Natural killer cell treated with Interleukin-12 subunit alpha and Interleukin-12 subunit beta and Interleukin-15 and Interleukin-18, amount 100 ng/mL, for 72 hours (primary cell): ENCODE measurements at places on chromosomes 1 and 21. TPM values are rescaled to one million over a fixed set of nuclear protein-coding genes. Genes with fewer than 3 reads are reported as not detected.

- DNase-seq, result no peak
Measured at GRCh38 chr1:147919896-147920295, 8.3 kb upstream of the GPR89B start.

DNA sequence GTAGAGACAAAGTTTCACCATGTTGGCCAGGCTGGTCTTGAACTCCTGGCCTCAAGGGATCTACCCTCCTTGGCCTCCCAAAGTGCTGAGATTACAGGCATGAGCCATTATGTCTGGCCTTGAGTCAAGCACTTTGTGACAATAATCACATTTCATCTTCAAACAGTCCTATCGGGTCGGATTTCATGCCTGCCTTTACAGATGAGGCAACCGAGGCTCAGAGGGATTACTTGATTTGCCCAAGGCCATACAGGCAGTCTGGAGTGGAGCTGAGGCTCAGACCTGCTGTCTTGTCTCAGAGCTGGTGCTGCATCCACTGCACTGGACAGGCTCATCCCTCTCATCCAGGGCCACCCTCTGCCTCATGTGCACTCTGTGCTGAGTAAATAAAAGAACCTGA is 26.6 kb downstream of the FAM151A start:
- peak; percentile 10 for DNase-seq

DNA sequence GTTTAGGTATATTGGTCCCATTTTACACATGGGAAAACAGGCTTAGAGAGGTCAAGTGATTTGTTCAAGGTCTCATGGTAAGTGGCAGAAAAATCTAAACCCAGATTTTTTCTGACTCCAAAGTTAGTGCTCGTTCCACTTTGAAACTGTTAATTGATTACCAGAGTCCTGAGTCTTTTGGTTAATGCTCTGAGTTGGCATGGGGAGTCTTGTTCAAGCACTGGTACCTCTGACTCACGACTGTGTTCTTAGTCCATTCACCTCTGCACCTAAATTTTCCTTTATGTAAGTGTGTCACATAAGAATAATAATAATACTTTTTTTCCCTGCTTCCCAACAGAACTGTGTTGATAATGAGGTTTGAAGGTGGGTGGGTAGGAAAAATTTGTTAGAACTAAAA is 59.3 kb downstream of the VANGL2 start:
- DNase-seq, result no peak

- DNase-seq, result no peak
Measured at GRCh38 chr1:234578735-234579134, 31.2 kb downstream of the IRF2BP2 start.

Gene TCHH
- total RNA-seq, result 0.08 TPM

Gene LYSMD1
- total RNA-seq, result 5.0 TPM

- peak; percentile 80 for DNase-seq
Measured at GRCh38 chr1:67166196-67166595, at the start of gene IL23R. TSS of gene IL23R (plus strand) at chr1:67166454. CDS start at chr1:67168121, 1,667 bp downstream.

GRCh38 chr1:81706650-81707435 is 93.9 kb upstream of the ADGRL2 start:
- no peak for DNase-seq

Gene DYRK3
- 5.6 TPM for total RNA-seq

DNA sequence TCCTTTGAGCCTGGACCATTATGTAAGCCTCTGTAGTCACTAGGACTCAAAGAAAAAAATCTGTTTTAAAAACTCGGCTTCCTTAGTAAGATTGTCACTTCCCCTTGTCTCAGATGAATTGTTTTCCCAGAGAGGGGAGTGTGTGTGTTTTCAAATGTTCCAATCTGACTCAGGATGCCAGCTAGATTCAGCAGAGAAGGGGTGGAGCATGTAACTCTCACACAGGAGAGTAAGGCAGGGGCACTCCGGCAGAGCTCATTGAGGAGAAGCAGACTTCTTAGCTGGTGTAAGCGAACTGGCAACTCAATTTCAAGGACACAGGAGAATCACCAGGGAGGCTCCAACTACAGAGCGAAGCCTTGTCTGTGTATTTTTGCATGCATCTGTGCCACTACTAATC is 623.2 kb downstream of the LMO4 start:
- DNase-seq, result no peak

DNA sequence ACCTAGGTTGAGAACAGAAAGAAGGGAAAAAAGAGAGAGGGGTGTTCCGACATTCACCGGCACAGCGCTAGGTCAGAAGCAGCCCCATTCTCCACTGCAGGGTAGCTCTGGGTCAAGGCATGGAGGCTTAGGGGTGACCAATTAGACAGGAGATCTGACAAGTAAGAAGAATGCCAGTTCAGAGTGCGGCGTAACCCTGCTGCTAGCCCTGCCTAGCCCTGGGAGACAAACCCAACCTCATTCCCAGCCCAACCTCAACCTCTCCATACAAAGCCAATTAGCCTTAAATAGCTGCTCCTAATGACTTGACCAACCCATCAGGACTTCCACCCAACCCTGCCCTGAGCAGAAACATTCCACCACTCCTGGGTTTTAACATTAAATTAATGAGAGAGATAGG is 3.4 kb downstream of the PRELP start:
- DNase-seq, result no peak

Gene SLC2A5
- total RNA-seq, result not detected

Gene TSPAN1
- not detected for total RNA-seq

DNA sequence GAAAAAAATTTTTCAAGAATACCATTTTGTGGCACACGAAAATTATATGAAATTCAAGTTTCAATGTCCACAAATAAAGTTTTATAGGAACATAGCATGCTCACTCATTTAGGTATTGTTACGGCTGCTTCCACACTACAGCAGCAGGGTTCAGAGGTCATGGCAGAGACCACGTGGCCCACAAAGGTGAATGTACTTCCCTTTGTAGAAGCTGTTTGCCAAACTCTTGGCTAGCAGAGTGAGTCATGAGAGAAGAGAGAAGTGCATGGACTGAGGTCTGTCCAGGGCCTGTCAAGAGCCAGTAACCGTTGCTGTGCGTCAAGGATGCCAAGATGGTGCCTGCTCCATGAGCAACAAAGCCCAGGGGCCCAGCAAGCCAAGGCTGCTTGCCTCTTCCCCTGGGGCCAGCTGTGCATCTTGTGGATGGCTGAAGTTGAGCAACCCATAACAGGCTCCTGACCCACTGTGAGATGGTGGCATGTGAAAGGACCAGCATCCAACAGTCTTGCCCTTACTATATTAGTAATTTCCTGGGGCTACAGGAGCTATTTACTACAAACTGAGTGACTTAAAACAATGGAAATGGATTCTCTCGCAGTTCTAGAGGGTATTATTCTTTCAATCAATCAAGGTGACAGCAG is 64.8 kb upstream of the ATP5PO start:
- DNase-seq, result no peak

Gene CYP4B1
- not detected for total RNA-seq

- no peak for DNase-seq
Measured at GRCh38 chr1:53913352-53914033, 19.5 kb downstream of the DIO1 start.

GRCh38 chr1:38814984-38815464 is 44.5 kb downstream of the RRAGC start:
- DNase-seq, result no peak
